Activated naive CD4-positive, alpha-beta T cell treated with anti-CD3 and anti-CD28 coated beads, Interleukin-2, amount 50 U/mL, for 16 hours (primary cell): ENCODE measurements at places on chromosomes 2 and 18.

DNA sequence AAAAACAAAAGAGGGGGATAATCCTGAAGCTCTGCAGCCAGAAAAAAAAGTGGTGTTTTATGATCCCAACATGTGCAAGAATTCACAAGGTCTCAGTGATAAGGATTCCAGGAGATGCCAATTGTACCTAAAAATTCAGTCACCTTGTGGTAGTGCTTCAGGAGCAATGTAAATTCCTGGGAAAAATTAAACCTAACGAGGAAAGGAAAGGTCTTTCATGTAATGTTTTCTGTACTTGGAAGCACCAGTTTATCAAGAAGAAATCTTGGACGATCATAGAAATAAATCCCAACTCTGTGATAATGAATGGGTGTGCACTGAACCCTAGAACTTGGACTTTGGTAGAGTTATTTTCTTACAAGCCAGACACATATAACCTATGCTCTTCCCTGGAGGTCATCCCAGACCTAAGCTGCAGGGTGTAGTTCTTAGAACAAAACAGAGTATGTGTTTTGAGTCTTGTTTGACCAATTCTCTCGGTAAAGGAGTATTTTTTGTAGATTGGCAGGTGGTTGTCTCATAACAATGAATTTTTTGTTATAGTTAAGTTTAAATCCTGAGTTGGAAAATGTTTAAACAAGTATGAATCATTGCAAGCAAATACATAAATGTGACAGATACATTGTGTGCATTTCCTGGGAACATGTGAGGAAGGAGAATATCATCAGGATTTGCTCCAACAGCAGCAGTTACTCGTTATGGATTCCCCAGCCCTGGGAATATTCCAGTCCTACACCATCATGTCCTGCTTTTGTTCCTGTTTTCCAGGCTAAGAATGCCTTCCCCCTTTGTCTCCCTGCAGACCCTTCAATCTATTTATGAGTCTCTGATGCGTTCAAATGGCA lies 224.6 kb downstream of the NAPG start:
- no peak for DNase-seq

DNA sequence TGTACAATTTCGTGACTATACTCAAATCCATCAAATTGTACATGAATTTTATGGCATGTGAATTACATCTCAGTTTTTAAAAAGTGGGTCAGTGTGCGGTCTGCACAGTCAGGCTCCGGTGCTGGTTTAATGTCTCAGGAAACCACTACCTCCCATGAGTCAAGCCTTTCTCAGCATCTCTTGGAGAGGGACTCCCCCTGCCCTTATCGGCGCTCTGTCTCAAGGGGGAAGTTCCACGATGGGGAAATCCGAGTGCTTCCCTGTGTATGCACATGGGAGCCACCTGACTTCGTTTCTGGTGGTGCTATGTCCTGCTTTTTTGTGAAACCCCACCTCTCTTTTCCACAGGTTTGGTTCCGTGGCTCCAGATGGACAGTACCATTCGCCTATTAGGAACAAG lies 72.5 kb downstream of the ACOXL start:
- peak; percentile 49 for DNase-seq

DNA sequence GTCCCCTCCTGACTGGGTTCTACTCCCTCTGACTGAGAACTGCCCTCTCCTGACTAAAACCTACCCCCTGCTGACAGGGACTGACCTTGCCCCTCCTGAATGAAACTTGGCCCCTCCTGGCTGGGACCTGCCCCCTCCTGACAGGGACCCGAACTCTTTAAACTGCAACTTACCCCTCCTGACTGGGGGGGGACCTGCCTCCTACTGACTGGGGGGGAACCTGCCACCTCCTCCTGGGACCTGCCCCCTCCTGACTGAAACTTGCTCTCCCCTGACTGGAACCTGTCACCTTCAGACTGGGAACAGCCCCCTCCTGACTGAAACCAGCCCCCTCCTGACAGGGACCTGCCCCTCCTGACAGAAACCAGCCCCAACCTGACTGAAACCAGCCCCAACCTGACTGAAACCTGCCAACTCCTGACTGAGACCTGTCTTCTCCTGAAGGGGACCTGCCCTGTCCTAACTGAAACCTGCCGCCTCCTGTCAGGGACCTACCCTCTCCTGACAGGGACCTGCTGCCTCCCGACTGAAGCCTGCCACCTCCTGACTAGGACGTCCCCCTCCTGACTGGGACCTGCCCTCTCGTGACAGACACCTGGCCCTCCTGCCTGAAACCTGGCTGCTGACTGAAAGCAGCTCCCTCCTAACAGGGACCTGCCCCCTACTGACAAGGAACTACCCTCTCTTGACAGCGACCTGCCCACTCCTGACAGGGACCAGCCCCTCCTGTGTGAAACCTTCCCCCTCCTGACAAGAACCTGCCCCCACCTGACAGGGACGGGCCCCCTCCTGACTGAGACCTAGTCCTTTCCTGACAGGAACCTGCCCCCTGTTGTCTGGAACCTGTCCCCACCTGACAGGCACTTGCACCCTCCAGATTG lies 87.1 kb downstream of the PXDN start:
- no peak for DNase-seq

DNA sequence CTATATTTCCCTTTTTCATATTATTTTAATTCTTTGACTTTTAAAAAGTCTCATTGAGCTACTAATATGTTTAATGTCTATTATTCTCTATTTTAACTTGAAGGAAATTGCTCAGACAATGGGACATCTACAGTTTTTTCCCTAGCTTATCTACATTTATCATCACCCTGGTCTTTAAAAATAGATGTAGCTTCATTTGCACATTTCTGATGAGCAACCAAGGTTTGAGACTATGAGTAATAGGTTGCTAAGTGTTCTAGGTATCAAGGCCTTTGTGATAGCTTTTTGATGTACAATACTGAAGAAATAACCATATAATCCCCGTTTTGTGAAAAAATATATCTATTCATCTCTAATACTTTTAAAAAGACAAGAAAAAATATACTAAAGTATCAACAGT lies 47.0 kb downstream of the STAT4 start:
- no peak for DNase-seq

- no peak for DNase-seq
Observed at GRCh38 chr2:104702031-104702850, 151.7 kb upstream of the POU3F3 start.

- no peak for DNase-seq
Observed at GRCh38 chr2:67792681-67793091, 270.1 kb downstream of the C1D start.

DNA sequence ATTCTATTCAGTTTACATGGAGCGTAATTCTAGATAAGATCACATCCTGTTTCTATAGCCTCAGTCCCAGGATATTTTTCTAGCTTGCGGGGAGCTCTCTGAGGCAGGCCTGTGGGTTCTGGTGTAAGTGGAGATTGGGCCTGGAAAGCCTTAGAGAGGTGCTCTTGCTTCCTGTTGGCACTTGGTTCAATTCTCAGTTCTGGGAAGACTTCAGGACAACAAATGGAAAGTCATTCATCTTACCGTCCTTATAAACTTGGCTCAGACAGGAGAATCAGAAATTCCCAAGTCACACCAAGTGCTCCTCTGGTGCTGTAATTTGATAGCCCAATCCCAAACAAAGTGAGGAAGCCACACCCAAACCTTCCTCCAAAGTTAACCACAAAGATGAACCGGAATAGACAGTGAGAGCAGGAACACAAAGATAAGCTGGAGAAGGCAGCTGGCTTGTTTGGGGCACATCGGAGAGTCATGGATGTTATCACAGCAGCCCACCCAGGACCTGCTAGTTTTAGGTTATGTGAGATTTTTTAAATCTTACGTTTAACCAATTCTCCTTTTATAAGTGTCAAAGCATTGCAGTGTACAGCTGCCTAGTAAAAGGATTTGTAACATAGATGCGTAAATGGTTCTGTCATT lies 144.3 kb upstream of the MAP3K20 start:
- DNase-seq = no peak

GRCh38 chr2:119104414-119104813 lies 54.1 kb downstream of the C1QL2 start:
- DNase-seq = no peak

GRCh38 chr2:222483513-222484039 lies 59.2 kb downstream of the SGPP2 start:
- DNase-seq = no peak

DNA sequence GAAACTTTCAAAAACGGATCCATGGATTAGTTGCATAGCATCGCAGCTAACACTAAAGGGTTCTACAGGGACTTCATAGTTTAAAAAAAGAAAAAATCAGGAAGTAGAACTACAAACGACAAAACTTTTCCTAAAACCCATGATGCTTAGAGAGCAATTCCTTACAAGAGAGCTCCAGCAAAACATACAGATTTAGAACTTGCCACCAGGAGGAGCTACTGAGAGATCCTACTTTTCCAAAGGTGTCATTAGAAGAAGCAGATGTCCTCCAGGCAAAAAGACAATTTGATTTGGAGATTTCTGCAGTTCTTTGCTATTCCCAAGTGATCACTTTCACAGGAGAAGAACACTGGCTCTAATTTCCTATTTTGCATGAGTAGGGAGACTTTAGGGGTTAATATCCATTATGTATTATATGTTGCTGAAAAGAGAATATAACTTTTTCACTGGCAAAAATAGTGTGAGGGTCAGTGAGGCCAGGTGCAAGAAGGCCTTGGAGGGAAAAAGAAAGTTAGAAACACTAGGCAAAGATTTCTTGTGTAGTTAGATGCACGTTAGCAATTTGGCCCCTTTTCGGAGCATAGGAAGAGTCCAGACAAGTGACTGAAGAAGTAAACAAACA lies 436.2 kb downstream of the SUCLG1 start:
- no peak for DNase-seq

DNA sequence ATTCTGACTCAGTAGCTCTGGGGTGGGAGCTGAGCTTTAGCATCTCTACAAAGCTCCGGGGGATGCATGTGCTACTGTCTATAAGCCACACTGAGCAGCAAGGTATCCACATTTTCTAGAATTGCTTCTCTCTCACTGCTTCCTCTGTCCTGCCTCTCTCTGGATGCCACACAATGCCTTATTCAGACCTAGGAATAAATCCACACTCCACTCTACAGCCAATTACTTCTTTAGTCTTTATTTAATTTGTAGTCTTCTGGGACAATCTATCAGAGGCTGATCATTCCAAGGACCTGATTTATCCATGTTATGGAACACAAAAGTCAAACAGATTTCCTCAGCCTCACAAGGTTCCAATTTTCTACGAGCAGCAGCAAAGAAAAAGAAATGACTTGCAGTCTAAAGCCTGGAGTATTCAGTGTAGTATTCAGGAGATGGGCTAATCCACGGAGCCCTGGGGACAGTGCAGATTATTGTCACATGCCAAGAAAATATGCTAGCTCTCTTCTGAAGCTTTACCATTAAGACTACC lies 4.4 kb downstream of the BCL2 start:
- no peak for DNase-seq

- no peak for DNase-seq
Observed at GRCh38 chr2:24239553-24239952, 64.7 kb downstream of the FAM228A start.

- DNase-seq = no peak
Observed at GRCh38 chr2:160044728-160045127, 17.7 kb downstream of the PLA2R1 start.

DNA sequence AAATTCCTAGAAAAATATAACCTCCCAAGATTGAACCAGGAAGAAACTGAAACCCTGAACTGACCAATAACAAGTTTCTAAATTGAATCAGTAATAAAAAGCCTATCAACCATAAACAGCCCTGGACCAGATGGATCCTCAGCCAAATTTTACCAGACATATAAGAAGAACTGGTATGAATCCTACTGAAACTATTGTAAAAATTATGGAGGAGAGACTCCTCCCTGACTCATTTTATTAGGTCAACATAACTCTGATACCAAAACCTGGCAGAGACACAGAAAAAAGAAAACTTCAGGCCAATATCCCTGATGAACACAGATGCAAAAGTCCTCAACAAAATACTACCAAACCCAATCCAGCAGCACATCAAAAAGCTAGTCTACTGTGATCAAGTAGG lies 11.3 kb downstream of the NT5C1B start:
- no peak for DNase-seq

DNA sequence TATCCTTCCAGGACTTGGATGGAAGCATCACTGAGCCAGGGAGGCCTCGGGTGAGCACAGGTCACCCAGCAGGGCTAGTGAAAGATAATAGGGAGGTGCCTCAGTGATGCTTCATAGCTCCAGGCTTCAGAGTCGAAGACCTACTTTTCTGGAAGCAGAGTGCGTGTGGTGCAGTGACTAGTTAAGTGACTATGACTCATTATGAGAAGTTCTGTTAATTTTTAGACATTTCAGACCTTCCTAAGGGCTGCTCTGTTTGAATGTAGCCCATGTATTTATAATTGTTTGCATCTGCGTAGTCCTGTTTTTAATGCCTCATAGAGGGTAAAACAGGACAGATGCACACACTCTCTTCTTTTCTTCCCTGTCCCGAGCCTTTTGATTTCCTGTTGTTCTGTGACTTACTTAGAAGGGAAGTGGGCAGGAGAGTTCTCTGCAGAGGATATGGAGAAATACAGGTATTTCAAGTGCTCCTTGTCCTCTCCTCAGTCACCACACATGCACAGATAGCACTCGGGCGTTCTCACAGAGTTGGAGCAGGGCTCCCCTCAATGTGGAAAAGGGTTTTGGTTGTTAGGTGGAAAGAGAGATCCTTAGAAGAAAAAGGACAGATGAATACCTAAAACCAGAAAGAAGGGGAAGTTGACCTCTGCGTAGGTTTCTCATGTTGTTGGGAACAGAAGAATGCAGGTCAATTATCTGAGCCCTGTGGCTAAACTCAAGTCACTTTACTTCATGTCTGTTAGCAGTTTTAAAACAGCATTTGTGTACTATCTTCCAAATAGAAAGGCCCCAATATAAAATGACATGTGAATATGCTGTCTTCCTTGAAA lies 34.7 kb downstream of the RALB start:
- no peak for DNase-seq
